ENCODE measurements at places on chromosomes 4 and X. TPM values are rescaled to one million over a fixed set of nuclear protein-coding genes. Genes with fewer than 3 reads are reported as not detected.

TBC1D25 gene
- total RNA-seq = 12.5 TPM

GC gene
- not detected for total RNA-seq

CENPE gene
- 2.6 TPM for total RNA-seq

GSX2 gene
- not detected for total RNA-seq

MAOB gene
- total RNA-seq = 46.0 TPM

CT47A7 gene
- total RNA-seq = not detected

HPGDS gene
- 2.0 TPM for total RNA-seq

PRSS12 gene
- total RNA-seq = 0.64 TPM

TMEM156 gene
- total RNA-seq = 7.5 TPM

ADH6 gene
- not detected for total RNA-seq

GAGE12E gene
- not detected for total RNA-seq

TEX11 gene
- total RNA-seq = not detected

ADAM29 gene
- total RNA-seq = not detected

PCSK1N gene
- total RNA-seq = 2.2 TPM

MAGEC3 gene
- total RNA-seq = not detected

MAGED4B gene
- 2.2 TPM for total RNA-seq

NAP1L3 gene
- 3.0 TPM for total RNA-seq

HAND2 gene
- 12.8 TPM for total RNA-seq

NALF2 gene
- not detected for total RNA-seq

INTU gene
- total RNA-seq = 22.4 TPM

TFDP3 gene
- not detected for total RNA-seq

CXCL5 gene
- total RNA-seq = 0.15 TPM

NPY5R gene
- total RNA-seq = 4.6 TPM

CT45A7 gene
- total RNA-seq = not detected

C4orf51 gene
- not detected for total RNA-seq

EVC2 gene
- total RNA-seq = 17.7 TPM

MAGEA8 gene
- total RNA-seq = not detected

TNIP3 gene
- total RNA-seq = not detected

STPG2 gene
- total RNA-seq = 3.8 TPM

RAB41 gene
- total RNA-seq = not detected

FSTL5 gene
- not detected for total RNA-seq

POU3F4 gene
- not detected for total RNA-seq

PWWP3B gene
- total RNA-seq = 2.6 TPM

LINC00632 gene
- 616 TPM for total RNA-seq

ATP1B4 gene
- total RNA-seq = not detected

NPNT gene
- 26.8 TPM for total RNA-seq

PAGE1 gene
- total RNA-seq = not detected

SRPK3 gene
- total RNA-seq = 0.33 TPM

GAB3 gene
- 8.5 TPM for total RNA-seq

SSX2B gene
- total RNA-seq = not detected

ASB11 gene
- not detected for total RNA-seq

MAML3 gene
- 16.8 TPM for total RNA-seq

SSX1 gene
- total RNA-seq = not detected

HTN3 gene
- total RNA-seq = not detected

SMARCA1 gene
- 29.5 TPM for total RNA-seq

TCEAL2 gene
- total RNA-seq = 6.4 TPM

SPANXB1 gene
- total RNA-seq = not detected

OTC gene
- 0.29 TPM for total RNA-seq

CSAG2 gene
- total RNA-seq = not detected

STAP1 gene
- 0.32 TPM for total RNA-seq

FAM241A gene
- 4.3 TPM for total RNA-seq

NLGN3 gene
- total RNA-seq = 1.0 TPM

DACH2 gene
- total RNA-seq = not detected

MSANTD1 gene
- total RNA-seq = 0.66 TPM
